ENCODE measurements at places on chromosomes 3 and 15.
A peak's percentile ranks its signal among the peaks of the same experiment; 100 is the strongest.

- no peak for DNase-seq
Measured at GRCh38 chr15:94395640-94396039, 164.3 kb downstream of the MCTP2 start.

- peak; percentile 37 for DNase-seq
Measured at GRCh38 chr15:62392376-62392775, 227.3 kb upstream of the C2CD4B start.

DNA sequence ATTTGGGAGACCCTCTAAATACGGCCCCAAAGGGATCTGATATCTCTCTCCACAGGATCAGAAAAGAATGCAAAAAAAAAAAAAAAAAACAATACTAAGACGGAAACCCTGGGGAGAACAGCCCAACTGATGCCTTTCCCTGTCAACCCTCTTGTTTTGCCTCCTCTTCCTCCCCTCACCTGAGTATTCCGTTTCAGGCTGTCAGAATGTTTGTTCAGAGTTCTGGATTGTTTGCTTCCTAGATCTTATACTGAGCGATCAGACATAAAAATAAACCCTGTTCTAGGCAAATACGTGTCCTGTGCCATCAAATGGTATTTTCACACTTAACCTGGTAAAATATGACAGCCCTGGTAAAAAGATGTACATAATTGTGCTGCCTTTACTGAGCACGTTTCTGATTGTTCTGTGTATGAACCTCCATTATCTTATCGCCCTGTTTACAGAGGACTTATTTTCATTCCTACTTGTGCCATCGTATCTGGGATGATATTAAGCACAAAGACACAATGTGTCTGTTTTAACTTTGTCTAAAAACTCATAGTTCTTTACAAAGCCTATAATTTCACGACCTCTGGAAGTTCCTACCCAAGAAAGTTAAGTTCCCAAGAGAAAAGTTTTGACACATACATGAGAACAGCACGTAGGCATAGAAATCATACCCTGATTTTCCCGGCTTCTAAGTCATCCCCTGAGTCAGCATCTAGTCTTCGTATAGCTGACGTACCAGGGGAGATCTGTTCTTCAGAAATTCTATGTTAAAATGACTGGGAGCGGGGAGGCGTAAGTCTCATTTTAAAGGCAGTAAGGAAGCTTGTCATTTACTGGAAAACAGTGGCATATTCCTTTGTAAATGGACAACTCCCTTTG lies 856 bp downstream of the ZBTB38 start:
- no peak for DNase-seq

DNA sequence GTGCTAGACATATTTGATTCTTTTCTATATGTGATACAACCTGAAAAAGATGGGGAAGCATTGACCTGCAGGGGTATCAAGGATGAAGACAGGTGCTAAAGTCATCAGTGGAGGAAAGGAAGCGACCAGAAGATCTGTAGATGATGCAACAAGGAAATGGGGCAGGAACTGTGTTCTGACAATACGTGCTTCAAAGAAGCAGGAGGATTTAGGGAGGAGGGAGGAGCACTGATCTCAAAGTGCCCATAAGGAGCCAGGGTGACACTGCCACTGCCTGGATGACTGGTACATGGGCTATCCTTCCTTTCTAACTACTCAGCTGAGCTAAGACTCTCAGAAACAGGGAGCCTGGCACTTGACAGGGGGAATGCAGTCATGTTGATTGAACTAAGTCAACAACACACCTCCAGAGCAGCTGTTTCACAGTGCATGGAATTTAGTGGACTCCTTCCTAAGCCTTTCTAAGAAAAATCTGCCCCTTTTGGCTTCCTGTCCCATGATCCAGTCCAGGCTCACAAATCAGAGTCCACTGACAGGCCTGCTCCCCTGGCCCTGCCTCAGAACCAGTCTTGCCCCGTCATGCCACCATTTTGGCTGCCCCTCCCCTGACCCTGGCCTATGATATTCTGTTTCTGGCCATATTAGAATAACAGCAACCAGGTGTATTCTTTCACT lies 12.0 kb downstream of the LYSMD4 start:
- no peak for DNase-seq

- DNase-seq = no peak
Measured at GRCh38 chr3:59085976-59086375, 36.2 kb upstream of the CFAP20DC start.

DNA sequence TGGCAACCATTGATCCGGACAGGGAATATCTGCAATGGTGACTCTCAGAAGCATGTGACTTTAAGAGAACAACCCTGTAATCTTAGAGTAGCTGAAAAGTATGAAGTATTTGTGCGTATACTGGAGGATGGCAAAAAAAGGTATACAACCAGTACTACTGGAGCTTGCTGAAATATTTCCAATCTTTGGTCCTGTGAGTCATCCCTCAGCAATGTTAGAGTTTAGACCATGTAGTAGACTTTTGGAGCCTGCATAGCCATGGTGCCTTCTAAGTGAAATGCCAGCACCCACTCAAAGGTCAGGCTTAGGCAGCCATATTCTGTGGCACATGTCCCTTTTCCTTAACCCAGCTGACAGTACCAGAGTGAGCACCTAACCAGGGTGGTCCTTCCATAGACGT lies 429.4 kb downstream of the NTRK3 start:
- DNase-seq = no peak

GRCh38 chr15:36653851-36654250 lies 74.4 kb downstream of the CDIN1 start:
- DNase-seq = no peak

DNA sequence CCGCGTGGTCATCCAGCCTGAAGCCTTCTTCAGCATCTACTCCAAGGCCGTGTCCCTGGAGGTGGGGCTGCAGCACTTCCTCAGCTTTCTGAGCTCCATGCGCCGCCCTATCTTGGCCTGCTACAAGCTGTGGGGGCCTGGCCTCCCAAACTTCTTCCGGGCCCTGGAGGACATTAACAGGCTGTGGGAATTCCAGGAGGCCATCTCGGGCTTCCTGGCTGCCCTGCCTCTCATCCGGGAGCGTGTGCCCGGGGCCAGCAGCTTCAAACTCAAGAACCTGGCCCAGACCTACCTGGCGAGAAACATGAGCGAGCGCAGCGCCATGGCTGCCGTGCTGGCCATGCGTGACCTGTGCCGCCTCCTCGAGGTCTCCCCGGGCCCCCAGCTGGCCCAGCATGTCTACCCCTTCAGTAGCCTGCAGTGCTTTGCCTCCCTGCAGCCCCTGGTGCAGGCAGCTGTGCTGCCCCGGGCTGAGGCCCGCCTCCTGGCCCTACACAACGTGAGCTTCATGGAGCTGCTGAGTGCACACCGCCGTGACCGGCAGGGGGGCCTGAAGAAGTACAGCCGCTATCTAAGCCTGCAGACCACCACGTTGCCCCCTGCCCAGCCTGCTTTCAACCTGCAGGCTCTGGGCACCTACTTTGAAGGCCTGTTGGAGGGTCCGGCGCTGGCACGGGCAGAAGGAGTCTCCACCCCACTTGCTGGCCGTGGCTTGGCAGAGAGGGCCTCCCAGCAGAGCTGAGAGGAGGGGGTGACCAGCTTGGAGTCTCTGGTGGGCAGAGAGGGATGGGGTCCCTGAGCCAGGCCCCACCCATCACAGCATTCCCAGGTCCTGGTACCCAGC lies 37.9 kb downstream of the GOLGA6A start:
- no peak for DNase-seq

DNA sequence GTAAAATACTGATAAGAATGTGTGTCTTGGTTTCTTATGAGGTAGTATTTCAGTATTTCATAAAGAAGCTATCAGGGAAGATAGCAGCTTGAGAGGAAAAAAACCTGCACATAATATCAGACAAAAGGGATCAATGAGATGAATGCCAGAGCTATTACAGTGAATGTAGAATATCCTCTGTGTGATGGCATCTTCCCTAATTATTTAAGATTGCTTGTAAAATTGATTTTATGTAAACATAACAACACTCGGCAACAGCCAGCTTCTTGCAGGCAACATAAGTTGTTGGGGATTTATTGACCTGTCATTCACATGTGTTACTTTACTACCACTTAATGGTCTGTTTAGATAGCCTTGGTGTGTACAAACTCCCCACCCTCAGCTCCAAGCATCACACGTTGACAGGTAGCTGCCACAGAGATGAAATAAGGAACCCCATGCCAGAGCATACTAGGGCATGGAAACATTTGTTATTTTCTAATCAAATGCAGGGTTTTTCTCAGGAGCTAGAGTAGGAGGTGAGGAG lies 49.2 kb upstream of the RARB start:
- DNase-seq = no peak

DNA sequence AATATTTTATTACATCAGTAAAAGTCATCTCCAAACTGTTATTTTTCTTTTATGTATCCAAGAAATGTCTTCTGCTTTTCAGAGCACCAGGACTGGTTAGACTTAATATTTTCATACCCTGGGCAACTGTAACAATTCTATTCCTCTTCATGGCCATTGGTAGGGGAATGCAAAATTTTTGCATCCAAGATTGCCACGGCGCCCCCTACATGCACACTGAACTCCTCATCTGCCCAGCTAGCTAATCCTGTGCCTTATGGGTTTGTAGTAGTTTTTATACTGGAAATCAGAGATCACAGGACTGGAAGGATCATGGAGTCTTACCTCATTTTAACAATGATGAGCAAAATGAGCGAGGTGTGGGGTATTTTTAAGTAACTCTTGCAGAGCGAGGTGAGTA lies 74.2 kb downstream of the CRTC3 start:
- peak; percentile 18 for DNase-seq

GRCh38 chr3:124352149-124352539 lies 360.2 kb upstream of the ROPN1 start:
- DNase-seq = no peak

GRCh38 chr15:83155942-83156341 lies 48.5 kb downstream of the TM6SF1 start:
- peak; percentile 2 for DNase-seq

- DNase-seq = no peak
Measured at GRCh38 chr15:88006146-88006545, 250.4 kb downstream of the NTRK3 start.

GRCh38 chr3:135040321-135041240 lies 245.5 kb downstream of the EPHB1 start:
- DNase-seq = no peak

- DNase-seq = no peak
Measured at GRCh38 chr15:73225358-73226015, 143.3 kb downstream of the HCN4 start.

DNA sequence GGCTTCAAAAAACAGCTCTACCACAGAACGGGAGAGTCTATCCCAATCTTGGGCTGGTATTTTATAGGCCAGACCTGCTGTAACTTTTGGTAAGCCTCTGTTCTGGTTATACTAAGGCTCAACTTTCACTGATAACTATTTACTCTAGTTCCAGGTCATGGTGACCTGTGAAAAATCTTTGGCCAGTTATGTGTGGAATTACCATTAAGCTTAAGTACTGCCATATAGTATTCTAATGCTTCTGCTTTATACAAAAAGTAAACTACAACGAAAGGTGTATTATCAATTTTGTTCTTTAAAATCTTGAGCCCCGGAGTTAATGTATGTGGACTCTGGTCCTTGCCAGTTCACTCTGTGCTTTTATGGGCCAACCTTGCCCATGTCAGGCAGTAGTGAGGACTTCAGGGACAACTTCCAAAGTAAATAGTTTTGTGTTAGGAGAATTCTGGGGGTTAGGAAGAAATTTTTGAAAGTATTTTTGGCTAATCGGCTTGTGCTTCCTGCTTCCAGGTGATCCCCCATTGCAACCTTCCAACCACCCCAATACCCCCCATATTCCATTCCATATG lies 6.4 kb downstream of the SIAH2 start:
- DNase-seq = no peak

DNA sequence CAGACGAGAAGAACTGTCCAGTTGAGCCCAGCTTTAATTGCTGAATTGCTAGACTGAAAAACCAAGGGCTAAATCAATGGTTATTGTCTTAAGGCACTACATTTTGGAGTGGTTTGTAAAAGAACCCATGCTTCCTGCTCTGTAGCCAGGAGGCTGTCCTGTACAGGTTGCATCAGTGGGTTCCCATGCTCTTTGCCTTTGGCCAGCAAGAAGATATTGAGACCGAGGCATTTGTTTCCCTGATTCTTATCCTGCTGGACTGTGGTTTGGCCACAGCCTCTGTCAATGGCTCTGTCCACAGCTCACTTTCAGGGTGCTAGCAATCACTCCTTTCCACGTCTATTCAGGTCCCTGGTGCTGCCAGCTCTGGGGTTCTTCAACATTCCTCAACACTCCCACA lies 89.6 kb downstream of the FAM43A start:
- peak; percentile 94 for DNase-seq

DNA sequence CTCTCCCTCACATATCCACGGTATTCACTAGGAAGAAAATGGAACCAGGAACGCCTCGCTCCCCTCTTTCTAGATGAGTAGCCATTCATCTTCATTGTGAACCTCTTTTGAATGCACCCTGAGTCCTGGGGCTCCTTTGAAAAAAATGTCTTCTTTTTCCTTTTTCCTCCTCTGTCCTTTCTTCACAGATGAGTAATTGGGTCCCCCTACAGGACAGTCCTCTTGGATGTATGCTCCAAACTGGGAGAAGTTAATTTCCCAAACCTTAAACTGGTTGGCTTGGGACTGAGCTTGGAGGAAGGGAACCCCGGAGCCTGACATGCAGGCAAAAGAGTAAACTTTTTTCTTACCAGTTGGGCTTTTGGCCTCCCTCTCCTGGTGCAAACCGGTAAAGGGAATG lies 108.8 kb downstream of the DPH6 start:
- DNase-seq = no peak

- peak; percentile 96 for DNase-seq
Measured at GRCh38 chr3:193780810-193781478, 187.9 kb downstream of the OPA1 start.

Measured in T47D (cell line).